ENCODE measurements at places on chromosomes 7 and 10.

DNA sequence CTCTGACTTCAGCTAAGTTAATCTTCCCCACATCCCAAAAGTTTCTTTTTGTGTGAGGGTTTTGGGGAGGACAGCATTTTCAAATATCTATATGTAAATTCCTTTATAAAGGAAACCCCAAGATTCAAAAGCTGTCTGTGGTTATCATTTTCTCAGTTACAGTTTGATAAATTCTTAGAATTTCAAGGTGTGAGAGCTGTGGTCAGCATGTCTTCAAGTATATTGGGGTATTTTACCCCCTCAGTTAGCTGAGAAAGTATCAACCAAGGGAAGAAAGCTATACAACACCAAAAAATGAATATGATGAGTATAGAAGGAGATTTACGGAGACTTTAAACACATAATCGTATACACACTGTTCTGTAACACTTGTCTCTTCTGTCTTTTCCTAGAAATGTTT, 109.2 kb downstream of the SND1 start:
- DNase-seq: no peak

DNA sequence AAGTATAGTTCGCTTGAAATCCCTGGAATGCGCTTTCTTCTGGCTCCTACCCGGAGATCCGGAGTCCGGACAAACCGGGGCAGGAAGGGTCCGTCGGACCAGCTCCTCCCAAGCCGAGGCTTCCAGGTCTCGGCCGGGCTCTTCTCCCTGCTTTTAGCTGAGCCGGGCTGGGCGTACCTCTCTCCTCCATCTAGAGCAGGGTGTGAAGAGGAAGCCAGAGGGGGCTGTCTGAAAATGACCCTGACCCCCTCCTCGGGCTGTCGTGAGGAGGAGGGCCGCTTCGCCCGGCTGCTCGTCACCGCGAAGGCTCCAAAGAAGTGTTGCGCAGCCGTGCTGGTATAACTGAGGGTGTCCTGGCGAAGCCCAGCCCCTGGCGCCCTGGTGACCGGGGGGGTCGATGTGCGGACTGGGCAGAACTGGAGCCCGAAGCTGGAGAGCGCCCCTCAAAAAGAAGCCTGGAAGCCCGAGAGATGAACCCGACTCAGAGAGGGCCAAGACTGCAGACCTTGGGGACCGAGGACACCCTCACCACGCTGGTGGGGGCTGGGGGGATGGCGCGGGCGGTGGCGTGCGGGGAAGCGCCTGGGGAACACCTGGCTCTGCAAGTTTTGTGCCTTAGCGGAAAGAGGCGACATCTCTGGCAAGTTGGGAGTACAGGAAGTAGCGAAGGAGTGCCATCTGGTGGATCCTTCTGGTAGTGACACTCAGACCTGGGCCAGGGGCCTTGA, 5.7 kb downstream of the KAZALD1 start:
- peak; percentile 79 for DNase-seq

GRCh38 chr7:72394016-72394415, 18.1 kb downstream of the CALN1 start:
- no peak for DNase-seq

- no peak for DNase-seq
Measured at GRCh38 chr10:114289096-114289436, 50.0 kb downstream of the VWA2 start.

DNA sequence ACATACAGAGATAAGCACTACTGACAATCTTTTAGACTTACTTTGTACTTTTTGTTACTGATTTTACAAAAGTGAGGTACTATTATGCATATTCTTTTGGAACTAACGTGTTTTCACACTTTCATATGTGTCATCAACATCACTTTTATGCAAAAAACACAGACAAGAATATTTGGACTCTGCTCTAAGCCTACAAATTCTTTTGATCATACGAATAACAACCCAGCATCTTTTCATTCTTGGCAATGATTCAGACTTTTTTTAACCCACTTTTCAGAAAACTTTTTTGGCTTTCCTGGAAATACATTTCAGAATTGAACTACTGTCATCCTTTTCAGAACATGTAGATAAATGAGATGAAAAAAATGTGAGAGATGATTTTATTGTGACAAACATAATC, 30.2 kb downstream of the USP6NL start:
- DNase-seq: no peak

GRCh38 chr10:11192304-11193000, 174.8 kb downstream of the CELF2 start:
- DNase-seq: peak; percentile 37
